T-helper 2 cell treated with Interferon-gamma antibody and Interleukin-4, amounts not matched to agents 5 μg/mL and 100 μg/mL, for 36 hours (primary cell): ENCODE measurements at places on chromosomes 13 and 19.

DNA sequence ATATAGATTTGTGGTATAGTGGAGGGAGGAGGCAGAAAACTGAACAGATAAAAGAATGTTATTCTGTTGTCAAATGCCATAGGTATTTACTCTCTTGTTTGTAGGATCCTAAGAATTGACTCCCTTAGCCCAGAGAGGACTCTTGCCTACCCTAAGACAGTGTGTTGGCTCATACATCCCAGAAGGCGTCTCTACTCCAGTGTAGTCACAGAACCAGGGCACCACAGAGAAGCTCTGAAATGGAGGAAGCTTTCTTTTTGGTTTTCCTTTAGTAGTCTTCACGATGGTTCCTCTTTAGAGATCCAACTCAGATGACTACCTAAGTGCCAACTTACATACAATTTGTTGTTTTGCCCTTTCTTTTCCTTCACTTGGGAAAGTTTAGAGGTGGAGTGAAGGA lies 14.0 kb downstream of the GPR183 start:
- no peak for DNase-seq

GRCh38 chr19:37964109-37964508 lies 57.1 kb downstream of the SIPA1L3 start:
- DNase-seq, result no peak

GRCh38 chr19:1754636-1755466 lies 1.5 kb downstream of the ONECUT3 start:
- no peak for DNase-seq

DNA sequence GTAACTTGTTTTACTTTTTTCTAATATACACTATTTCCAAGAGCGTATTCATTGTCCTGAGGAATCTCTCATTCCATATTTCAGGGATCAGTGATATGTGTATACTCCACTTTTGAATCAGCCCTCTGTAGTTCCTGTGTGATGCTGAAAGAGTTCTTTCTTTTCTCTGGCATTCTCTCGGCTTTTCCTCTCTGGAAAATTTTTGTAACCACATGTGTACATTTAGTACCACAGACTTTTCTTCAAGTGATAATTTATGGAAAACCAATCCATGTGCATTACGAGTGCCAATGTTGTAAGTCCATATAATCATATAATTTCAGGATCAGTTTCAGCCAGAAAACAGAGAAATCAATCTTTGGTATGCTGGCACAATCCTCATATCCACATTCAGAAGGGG lies 102.2 kb upstream of the MBNL2 start:
- DNase-seq, result no peak

DNA sequence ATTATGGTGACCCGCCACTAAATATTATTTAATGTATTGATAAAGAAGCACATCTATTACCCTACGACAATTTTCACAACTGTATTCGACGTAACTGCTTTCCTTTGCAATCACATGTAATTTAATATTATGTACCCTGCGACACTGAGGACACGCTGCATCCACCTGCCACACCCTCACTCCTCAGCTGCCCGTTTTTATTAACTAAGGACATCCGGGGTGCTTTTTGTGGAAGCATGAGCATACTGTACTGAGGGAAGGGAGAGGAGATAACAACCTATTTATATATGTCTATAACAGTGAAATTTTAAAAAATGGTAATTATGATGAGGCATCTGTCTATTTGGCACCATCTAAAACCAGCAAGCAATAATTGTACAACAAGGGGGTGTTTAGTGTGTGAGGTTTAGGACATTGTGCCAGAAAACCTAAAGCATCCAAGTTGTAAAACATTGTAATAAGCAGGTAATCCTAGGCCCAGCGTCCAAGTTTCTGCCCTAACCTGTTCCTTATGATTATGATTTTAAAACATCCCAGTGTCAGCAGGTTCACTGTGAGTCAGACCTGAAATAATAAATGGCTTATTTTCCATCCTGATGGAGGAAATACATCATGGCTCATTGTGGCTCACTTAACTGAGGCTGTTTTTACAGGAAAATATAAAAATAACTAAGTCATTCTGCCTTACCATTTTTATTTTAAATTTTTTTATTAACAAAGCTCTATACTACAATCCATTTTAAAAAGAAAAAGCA lies 56.3 kb downstream of the FOXO1 start:
- DNase-seq, result no peak

DNA sequence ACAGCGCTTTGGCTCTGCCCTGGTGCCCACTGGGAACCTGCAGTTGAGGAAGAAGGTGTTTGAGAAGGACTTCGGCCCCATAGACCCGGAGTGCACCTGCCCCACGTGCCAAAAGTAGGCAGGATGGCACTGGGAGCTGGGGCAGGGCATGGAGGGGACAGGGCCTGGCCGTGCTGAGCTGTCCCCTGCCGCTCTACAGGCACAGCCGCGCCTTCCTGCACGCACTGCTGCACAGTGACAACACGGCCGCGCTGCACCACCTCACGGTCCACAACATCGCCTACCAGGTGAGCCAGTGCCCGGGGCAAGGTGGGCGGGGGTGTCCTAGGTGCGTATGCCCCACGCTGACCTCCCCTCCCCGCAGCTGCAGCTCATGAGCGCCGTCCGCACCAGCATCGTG lies 5.1 kb upstream of the DNM2 start:
- DNase-seq, result no peak

DNA sequence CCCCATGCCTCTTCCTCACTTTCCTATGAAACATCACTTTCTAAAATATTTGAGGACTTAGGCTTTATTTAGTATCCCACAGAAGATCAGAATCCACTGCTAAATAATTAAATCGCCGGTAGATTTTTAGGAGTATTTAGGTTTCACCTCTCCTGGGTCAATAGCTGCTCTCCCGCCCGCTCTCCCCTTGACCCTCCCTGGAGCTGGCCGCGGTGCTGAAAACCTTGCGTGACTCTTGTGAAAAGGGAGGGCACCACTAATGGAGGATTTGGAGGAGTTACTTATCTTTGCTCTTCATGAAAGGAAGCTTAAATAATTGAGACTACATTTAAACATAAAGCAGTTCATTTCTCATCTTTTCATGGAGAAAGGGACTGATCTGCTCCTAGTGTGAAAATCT lies 14.1 kb downstream of the POU4F1 start:
- no peak for DNase-seq

DNA sequence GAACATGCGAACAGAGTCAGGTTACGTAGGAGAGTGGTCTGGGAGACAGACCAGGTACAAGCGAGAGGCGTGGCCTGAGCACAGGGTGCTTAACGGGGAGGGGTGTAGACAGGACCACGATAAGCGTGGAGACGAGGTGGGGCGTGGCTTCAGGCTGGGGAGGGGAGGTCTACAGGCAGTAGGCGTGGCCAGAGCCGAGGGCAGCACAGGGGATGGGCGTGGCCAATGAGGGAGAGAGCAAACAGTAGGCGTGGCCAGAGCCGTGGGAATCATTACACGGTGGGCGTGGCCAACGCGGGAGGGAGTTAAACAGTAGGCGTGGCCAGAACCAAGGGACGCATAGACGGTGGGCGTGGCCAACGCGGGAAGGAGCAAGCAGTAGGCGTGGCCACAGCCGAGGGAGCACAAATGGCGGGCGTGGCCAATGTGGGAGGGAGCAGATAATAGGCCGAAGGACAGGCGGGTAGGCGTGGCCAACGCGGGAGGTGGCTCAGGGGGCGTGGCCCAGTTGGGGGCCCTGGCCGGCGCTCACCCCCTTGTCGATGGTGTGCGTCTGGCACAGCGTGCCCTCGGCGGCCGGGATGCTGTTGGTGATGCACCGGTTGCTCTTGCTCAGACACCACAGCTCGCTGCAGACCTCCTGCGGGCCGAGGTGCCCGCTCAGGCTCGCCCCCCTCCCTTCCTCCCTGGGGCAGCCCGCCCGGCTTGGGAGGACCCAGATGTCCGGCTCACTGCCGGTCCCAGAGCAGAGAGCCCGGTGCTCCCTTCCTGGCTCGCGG lies 15.2 kb upstream of the MYO1F start:
- peak; percentile 74 for DNase-seq

- no peak for DNase-seq
Measured at GRCh38 chr19:35738887-35739229, 3.4 kb downstream of the IGFLR1 start.
